ENCODE measurements at places on chromosomes 5 and 9.

GRCh38 chr9:133846483-133847090 is 108.4 kb upstream of the SARDH start:
- DNase-seq, result no peak

- no peak for DNase-seq
Measured at GRCh38 chr9:77166193-77166592, 11.1 kb upstream of the VPS13A start.

GRCh38 chr9:132488626-132489025 is 78.6 kb downstream of the CFAP77 start:
- DNase-seq, result no peak

DNA sequence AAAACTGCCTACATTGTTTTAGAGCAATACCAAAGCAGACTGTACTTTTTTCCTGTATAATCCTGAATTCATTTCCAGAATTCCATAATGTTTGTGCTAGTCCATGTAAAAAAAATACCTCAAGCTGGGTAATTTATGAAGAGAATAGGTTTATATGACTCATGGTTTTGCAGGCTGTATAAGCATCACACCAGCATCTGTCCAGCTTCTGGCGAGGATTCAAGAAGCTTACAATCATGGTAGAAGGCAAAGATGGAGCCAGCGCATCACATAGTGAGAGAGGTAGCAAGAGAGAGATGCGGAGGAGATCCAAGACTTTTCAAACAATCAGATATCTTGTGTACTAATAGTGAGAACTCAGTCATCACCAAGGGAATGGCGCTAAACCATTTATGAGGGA is 280.3 kb upstream of the CDH9 start:
- no peak for DNase-seq

DNA sequence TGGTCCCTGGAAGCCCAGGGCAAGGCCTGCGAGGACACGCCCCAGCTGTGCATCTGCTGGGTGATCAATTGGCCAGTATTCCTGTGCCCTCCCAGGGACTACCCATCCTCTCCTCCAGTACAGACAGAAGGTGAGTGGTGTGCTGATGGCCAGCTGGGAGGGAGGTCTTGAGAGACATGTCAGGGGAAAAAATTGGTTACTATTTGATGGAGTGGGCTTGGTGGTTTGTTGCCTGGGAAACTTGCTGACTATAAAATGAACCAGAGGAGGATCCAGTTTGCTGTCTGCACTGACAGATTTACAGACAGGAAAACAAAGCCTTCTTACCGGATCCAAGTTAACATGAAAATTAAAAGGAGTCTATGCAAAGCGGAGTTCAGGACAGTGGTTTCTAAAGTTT is 40.3 kb downstream of the MAP1B start:
- no peak for DNase-seq

Data from activated CD4-positive, alpha-beta T cell treated with anti-CD3 and anti-CD28 coated beads for 4 hours (primary cell).